ENCODE measurements at places on chromosomes 4 and X.

- DNase-seq = no peak
Measured at GRCh38 chr4:109067508-109068235, 234.8 kb downstream of the COL25A1 start.

DNA sequence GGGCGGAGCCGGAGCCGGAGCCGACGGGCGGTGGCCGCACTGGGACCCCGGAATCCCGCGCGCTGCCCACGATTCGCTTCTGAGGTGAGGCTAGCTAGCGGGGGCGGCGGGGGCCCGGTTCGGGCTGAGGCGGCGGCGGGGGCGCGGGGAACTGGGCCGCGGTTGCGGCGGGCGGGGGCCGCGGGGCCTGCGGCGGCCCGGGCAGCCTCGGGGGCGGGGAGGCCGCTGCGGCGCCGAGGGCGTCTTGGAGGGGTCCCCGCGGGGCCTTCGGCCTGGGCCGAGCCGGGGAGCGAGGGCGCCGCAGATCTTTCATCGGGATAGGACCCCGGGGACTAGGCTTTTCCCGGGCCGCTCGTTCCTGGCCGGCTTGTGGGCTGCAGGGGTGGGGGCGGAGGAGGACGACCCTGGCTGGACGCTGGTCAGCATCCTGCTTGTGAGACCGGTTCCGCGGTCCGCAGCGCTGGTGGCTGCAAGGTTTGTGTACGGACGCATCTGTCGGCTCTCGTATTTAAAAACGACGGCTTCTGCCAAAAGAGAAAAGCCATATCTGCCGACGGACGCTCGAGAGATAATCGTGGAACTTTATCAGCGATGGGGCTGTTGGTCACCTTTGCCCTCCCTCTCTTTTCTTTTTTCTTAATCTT is 419 bp downstream of the ADD1 start:
- DNase-seq = no peak

- DNase-seq = no peak
Measured at GRCh38 chr4:170446782-170447181, 357.0 kb upstream of the AADAT start.

GRCh38 chr4:185280608-185281007 is 71.2 kb downstream of the SNX25 start:
- no peak for DNase-seq

GRCh38 chr4:137635601-137636000 is 103.3 kb upstream of the PCDH18 start:
- DNase-seq = no peak
